ENCODE measurements at places on chromosomes 5 and 9. TPM values are rescaled to one million over a fixed set of nuclear protein-coding genes. Genes with fewer than 3 reads are reported as not detected.

The NR3C1 gene
- 43.3 TPM for total RNA-seq

The TNFSF15 gene
- total RNA-seq: 0.26 TPM

The DCAF10 gene
- total RNA-seq: 30.4 TPM

The ADAMTS6 gene
- 1.1 TPM for total RNA-seq

The PPP2R2B gene
- total RNA-seq: 3.7 TPM

The CAMK2A gene
- not detected for total RNA-seq

The IL13 gene
- total RNA-seq: not detected

The WNT8A gene
- not detected for total RNA-seq

The SPINK13 gene
- total RNA-seq: not detected

The MORN5 gene
- total RNA-seq: not detected

The HACD4 gene
- 2.5 TPM for total RNA-seq

The OMD gene
- 14.0 TPM for total RNA-seq

The TMOD1 gene
- 4.9 TPM for total RNA-seq

The IFNA2 gene
- total RNA-seq: not detected

The DOCK8 gene
- 11.6 TPM for total RNA-seq

The PROB1 gene
- 0.32 TPM for total RNA-seq

The CCDC180 gene
- 5.2 TPM for total RNA-seq

The IL5 gene
- not detected for total RNA-seq

The LRRC14B gene
- total RNA-seq: not detected

The C5orf52 gene
- total RNA-seq: not detected

The S1PR3 gene
- total RNA-seq: 10.9 TPM

The SETX gene
- total RNA-seq: 34.7 TPM

The RGS7BP gene
- total RNA-seq: 0.08 TPM

The SLC46A2 gene
- 63.4 TPM for total RNA-seq
